ENCODE measurements at places on chromosomes 7 and 10. TPM values are rescaled to one million over a fixed set of nuclear protein-coding genes. Genes with fewer than 3 reads are reported as not detected.

DNA sequence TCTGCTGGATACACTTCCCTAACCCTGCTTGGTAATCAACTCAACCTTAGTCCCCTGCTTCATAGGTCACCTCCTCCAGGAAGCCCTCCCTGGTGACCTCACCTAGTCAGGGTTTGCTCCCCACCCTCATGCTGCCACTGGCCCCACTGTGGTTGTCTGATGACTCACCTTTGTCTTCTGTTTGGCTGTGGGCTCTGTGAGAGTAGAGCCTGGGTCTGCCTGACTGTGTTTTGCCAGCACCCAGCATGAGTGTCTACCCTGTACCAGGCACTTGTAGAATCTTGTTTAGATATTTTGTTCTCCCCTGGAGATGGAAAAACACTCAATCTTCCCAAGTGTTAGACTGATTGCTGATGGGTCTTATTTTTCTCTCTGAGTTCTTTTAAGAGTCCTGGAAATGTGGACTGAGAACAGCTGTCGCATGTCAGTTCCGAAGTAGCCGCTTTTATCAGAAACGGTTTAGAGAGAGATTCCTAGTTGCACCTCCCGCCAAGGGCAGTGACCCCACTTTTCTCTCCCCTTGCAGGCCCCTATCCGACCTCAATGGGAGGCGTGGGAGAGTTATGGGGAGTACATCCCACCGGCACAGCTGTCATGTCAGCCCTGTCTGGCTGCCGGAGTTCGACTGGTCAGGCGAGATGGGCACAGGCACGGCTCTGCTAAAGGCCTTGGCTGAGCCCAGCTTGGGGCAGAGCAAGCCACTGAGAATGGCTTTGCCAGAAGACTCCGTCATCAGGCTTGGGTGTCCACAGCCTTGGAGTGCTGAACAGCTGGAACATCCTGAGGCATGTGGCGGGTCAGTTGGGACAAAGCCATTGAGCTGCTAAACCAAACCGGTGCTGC lies 134.3 kb downstream of the GRK5 start:
- H3K4me1 ChIP-seq, result peaks cover 27% of the 10 kb centered on the region
- H3K36me3 ChIP-seq, result peaks cover 6% of the 10 kb centered on the region
- no peak overlapping the region for H3K4me3 ChIP-seq
- no peak overlapping the region for H3K27ac ChIP-seq

OR6V1 gene
- total RNA-seq, result not detected

COPG2 gene
- 46.8 TPM for total RNA-seq

- peaks cover 15% of the 10 kb centered on the region for H3K4me1 ChIP-seq
- no peak overlapping the region for H3K4me3 ChIP-seq
- peak overlapping the region; percentile 74 for H3K27ac ChIP-seq
- no peaks in the 10 kb centered on the region for H3K27me3 ChIP-seq
- peak; percentile 70 for DNase-seq
Observed at GRCh38 chr10:109966961-109967738, 40.6 kb upstream of the ADD3 start.

DNA sequence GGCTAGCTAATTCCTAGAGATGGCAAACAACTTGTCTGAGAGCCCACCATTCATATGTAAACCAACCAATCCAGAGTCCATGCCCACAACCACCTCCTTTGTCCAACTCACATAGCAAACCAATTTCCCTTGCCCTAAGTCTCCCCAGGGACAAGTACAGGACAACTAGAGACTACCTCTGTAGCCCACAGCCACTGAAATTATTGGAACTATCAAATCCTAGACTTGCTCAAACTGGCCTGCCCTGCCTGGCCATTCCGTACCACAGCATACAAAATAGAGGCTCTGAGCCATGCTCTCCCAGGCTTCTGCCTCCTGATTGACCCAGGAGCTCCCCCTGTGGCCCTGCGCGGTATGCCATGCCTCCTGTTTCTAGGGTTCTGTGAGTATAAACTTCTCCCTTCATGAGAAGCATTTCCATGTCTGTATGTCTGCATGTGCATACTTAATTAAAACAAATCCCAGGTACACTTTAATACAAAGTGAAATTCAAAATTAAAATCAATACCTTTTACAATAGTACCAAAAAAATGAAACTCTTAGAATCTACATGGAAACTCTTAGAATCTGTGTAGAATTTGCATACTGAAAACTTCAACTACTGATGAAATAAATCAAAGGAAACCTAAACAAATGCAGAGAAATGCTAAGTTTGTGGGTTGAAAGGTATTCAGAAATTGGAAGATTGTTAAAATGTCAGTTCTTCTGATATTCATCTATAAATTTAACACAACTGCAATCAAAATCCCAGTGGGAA lies 4.0 kb upstream of the HECW1 start:
- peak; percentile 90 for DNase-seq
- no peak overlapping the region for H3K4me3 ChIP-seq
- peaks cover 17% of the 10 kb centered on the region for H3K27me3 ChIP-seq
- H3K36me3 ChIP-seq, result no peaks in the 10 kb centered on the region
- peaks cover 5% of the 10 kb centered on the region for H3K4me1 ChIP-seq
- H3K27ac ChIP-seq, result no peak overlapping the region

GRCh38 chr7:68697796-68698280 lies 900.4 kb upstream of the AUTS2 start:
- H3K4me1 ChIP-seq, result peaks cover 5% of the 10 kb centered on the region
- H3K27me3 ChIP-seq, result no peaks in the 10 kb centered on the region
- no peak overlapping the region for H3K27ac ChIP-seq

- H3K27me3 ChIP-seq, result no peaks in the 10 kb centered on the region
- no peak overlapping the region for H3K4me3 ChIP-seq
- no peaks in the 10 kb centered on the region for H3K36me3 ChIP-seq
- DNase-seq, result no peak
Observed at GRCh38 chr7:81140775-81141174, 221.9 kb upstream of the SEMA3C start.

DNA sequence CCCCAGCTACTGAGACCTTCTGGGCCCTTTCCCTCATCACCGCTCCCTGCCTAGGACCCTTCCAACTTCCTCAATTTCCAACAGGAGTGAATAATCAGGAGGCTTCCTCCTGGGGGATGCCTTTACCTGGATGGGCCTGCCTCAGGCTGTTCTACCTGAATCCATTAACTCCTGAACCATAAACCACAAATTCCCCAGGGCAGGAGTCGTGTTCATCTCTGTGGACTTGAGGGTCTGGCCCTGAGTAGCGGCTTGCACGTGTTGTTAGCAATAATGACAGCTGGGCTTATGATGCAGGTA lies 105.1 kb upstream of the GPR26 start:
- H3K36me3 ChIP-seq, result no peaks in the 10 kb centered on the region
- H3K4me1 ChIP-seq, result peaks cover 19% of the 10 kb centered on the region
- H3K27me3 ChIP-seq, result peaks cover 6% of the 10 kb centered on the region
- no peak for DNase-seq
- no peak overlapping the region for H3K27ac ChIP-seq
- H3K4me3 ChIP-seq, result no peak overlapping the region

FOXP2 gene
- 18.0 TPM for total RNA-seq

GRCh38 chr10:60964257-60965235 lies 20.6 kb upstream of the RHOBTB1 start:
- no peaks in the 10 kb centered on the region for H3K36me3 ChIP-seq
- DNase-seq, result peak; percentile 92
- no peak overlapping the region for H3K4me3 ChIP-seq
- no peaks in the 10 kb centered on the region for H3K27me3 ChIP-seq
- H3K27ac ChIP-seq, result no peak overlapping the region
- no peaks in the 10 kb centered on the region for H3K4me1 ChIP-seq

Measured in spinal cord (tissue), 10 donors.